ENCODE measurements at places on chromosomes 7 and 10.

GRCh38 chr10:119491966-119492757 is 50.4 kb downstream of the RGS10 start:
- DNase-seq = no peak

DNA sequence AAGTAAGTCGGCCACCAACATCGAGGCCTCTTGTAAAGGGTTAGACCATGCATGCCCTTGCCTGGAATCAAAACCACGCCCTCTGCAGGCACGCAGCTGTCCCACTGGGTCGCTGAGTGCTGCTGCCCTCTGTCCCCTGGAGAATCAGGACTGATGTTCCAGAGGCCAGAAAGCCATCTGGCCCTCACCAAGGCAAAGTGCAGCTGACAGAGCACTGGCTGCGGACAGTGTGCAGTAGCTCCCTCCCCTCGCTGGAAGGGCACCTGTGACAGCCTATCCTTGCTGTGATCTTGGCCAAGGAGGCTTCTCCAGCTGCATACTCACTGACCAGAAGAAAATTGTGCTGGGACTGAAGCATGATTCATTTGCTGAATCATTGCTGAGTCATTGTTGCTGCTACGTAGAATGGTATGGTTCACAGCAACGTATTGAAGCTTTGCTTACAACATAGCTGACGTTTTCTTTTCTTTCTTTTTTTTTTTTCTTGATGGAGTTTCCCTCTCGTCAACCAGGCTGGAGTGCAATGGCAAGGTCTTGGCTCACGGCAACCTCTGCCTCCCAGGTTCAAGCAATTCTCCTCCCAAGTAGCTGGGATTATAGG is 30.4 kb downstream of the DDC start:
- DNase-seq = no peak

DNA sequence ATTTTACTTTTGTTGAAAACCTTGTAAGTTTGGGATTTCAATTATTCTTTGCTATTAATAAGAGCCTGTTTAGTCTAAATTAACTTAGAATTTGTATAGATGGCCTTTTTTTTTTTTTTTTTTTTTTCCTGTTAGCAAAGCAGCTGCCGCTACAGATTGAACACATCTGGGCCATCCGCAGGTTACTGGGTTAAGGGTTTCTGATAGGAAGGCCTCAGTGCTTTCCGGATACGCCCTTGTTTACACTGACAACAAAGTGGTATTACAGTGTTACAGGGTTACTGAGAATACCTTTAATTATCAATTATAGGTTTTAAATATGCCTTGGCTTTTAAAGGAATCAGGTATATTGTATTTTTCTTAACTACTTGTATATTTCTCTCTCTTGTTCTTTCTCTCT is 76.8 kb downstream of the PTN start:
- DNase-seq = no peak

GRCh38 chr10:70799124-70799523 is 13.9 kb upstream of the TBATA start:
- DNase-seq = no peak

DNA sequence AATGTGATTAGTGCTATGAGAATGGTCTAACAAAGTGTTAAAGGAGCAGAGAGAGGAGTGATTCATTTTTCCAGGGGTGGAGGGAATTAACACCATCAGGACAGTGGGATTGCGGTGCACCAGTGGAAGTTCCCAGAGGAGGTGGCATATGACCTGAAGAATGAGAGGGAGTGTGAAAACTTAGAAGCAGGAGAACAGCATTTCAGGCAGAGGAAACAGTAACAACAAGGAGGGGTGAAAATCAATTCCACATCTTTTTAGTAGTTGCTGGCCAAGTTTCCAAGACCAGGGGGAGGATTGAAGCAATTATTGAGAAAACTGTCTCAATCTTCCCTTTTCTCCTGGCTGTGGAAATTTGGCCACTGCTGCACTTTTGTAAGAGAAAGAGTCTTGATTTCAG is 23.7 kb upstream of the CCDC172 start:
- DNase-seq = no peak

DNA sequence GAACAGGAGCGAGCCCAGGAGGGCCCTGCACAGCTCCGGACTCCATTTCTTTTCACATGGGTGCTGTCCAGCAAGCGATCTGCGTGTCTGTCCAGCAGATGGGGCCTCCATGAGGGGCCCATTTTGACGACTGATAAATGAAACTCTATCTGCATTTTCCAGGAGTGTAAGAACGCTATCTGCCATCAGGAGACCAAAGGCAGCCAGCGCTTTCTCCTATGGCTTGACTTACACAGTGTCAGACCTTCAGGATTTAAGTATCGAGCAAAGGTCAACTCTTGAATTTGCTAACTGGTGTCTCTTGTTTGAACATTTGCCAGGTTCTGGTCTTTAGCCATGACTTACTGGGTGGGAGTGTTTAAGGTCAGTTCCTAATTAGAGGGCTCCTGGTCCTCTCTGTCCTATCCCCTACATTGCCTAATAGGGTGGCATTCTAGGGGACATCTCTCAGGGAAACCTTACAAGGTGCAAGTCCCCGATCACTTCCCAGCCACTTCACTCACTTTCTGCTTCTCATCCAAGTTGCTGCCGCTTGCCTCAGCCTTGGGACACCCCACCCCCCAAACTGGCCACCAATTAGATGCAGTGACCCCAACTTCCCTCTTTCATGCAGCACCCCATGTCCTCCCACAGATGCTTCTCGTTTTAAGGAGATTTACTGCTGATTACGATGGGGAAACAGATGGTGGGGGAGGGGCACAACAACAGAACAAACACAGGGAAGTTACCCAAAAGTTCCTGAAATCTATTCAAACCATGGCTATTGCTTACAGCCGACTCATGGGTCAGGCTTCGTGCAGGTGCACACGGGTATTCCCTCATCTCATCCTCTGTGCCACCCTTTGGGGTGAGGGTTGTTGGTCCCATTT is 20.0 kb downstream of the VSIR start:
- no peak for DNase-seq

DNA sequence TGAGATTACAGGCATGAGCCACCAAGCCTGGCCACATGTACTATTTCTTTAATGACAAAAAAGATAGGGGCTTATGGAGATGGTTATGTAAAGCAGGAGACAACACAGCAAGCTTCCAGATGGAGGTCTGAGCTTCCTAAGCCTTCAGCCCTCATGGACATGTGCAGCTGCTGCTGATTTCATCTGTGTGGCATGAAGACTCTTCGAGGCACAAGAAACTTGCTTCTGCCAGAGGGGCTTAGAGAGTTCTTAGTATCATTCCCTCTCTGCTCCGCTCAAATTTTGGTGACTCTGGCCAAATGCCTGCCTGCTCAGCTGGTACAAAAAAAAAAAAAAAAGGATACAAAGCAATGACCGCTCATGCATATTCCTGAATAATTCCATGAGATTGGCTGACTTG is 552.5 kb downstream of the TYW1 start:
- DNase-seq = no peak

All from NCI-H187 treated with DMSO at 0.1 percent for 48 hours (cell line).